Hippocampal formation (tissue), 2 donors: ENCODE measurements at places on chromosomes 16 and 17.
A peak's percentile ranks its signal among the peaks of the same experiment; 100 is the strongest.

- no peak for DNase-seq
Measured at GRCh38 chr16:16062023-16062937, 112.9 kb downstream of the ABCC1 start.

DNA sequence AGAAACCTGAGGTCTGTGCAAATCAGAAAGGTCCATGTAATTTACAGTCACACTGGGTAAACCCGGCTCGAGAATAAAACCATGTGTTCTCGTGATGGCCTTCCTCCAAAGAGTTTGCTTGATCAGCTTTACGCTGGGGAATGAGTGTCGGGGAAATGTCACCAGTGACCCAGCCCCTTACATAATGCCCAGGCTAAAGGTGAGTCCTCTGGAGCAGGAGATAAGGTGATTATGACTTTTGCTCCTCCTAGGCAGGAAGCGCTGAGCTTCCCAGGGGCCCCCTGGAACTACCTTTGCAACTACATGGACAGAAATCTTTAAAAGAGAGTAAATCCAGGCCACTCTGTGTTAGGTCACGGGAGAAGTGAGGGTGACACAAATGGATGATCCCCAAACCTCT is 15.7 kb downstream of the SLC6A4 start:
- DNase-seq: no peak

DNA sequence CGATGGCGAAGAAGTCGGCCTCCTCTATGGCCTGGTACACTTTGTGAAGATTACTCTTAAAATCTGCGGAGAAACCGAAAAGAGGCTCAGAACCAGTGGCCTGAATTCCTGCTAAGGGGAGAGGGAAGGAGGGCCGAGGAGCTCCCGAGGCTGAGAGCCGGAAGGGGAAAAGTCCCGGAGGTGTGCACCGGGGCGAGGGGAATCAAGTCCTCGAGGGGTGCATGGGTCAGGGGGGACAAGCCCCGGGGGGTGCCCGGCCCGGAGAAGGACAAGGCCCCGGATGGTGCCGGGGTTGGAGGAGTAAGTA is 495 bp downstream of the PARN start:
- no peak for DNase-seq

DNA sequence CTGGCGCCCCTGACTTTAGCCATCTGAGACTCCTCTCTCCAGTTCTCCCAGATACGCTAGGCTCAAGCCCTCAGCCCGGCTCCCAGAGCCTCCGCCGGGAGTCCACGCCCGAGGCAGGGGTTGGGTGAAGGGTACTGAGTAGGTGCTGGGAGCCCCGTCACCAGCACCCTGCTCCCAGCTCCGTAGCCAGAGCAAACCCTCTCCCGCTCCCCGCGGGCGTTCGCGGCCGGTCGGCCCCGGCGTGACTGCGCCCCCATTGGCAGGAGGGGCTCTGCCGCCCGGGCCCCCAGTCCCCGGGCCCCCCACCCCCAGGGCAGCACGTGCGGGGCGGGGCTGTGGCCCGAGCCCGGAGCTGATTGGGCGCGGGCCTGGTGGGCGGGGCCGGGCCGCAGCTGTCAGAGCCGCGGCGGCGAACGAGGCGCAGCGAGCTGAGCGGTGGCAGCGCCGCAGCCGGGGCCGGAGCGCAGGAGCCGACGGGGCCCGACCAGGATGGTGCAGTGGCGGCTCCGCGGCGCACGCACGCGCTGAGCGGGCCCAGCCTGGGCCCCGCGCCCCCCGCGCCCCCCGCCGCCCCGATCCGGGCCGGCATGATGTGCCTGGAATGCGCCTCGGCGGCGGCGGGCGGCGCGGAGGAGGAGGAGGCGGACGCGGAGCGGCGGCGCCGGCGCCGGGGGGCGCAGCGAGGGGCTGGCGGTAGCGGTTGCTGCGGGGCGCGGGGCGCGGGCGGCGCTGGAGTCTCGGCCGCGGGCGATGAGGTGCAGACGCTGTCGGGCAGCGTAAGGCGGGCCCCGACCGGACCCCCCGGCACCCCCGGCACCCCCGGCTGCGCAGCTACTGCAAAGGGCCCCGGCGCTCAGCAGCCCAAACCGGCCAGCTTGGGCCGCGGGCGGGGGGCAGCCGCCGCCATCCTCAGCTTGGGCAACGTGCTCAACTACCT is at the start of gene SPNS2:
SPNS2 (plus strand) TSS at position 421 of the 937 bp plus-strand sequence; CDS start at position 588, 167 bp downstream.
- DNase-seq: peak; percentile 80

- DNase-seq: no peak
Measured at GRCh38 chr17:27296428-27296979, 2.6 kb downstream of the WSB1 start.

DNA sequence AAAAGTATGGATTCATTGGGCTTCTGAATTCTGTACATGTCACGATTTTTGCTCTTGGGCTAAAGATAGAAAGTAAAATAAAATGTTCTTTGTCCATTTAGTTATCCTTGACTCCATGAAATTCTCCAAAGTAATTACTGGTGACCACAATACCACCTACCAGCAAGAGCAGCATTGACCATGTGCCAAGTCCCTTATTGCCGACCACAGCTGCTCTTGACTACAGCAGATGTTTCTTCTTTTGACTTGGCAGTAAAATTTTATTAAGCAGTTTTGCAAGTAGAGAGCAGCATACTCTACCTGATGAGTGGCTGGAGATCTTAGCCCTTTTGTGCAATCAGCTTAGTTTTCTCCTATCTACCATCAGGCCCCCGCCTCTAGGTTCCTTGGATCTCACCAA is 152.2 kb upstream of the TBX2 start:
- DNase-seq: no peak

DNA sequence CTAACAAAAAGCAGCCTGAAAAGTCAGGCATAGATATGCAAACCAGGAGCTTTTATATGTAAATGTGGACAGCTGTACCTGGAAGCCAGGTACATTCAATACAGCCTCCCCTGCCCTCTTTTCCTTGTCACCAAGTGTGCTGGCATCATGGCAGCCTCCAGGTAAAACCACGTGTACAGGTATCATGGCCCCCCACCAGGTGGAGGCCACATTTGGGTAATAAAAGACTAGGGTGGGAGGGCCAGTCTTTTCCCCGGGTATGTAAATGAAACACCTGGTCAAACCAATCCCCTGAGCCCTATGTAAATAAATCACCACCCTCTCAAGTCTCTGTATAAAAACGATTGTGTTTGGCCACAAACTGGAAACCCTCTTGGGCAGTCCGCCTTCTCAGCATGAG is 226.4 kb upstream of the GOT2 start:
- DNase-seq: no peak

DNA sequence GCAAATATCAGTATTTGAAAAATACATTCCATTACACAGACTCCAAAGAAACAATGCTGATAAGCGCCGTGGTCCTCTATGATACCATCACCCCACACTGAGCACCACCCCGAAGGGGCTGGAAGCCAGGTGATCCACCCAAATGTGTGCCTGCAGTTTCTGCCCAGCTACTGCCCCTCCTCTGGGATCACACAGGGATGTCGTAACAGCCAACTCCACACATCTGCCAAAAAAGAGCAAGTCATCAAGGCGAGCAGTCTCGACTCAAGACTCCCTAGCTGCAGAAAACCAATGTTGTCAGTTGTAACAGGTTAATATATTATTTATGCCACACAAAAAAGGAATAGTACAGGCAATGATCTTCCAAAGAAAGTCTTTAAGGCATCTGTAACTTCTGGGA is 21.0 kb downstream of the CYB5D2 start:
- DNase-seq: no peak

GRCh38 chr17:77349976-77350830 is 209.4 kb downstream of the SEC14L1 start:
- DNase-seq: no peak

DNA sequence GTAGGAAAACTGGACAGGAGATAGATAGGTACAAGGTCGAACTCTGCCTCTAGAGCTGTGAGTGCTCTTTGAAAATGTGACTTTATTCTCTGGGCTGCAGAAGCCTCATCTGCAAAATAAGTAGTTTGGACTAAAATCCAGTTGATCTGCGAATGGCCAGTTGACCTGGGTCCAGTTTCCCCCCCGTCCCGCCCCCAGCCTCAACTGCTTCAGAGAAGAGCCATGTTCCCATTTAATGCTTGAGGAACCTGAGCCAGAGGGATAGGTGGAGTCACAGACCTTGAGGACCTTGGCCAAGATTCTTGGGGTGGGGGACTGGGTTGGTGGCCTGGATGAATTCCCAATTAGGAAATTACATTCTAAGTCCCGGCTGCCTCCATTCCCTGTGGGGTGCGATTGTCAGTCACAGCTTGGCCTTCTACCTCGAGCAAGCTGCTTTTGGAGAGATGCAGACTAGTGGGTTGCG is 14.1 kb downstream of the TBX2 start:
- DNase-seq: no peak

DNA sequence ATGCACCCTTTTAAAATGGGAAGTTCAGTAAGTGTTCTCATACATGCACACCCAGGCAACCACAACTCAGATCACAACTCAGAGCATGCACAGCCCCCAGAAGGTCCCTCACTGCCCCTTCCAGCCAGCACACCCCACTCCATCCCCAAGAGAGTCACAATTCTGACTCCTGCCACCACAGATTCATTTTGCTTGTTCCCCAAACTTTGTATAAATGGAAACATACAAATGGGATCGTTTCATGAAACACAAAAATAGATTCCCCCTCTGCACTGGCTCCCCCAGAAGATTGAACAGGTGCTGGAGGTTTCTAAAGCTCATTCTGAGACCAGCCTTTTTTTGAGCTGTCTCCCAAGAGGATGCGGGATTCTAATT is 3.3 kb upstream of the TNFRSF13B start:
- DNase-seq: no peak
